ENCODE measurements at places on chromosomes 1 and 21.
A peak's percentile ranks its signal among the peaks of the same experiment; 100 is the strongest.

DNA sequence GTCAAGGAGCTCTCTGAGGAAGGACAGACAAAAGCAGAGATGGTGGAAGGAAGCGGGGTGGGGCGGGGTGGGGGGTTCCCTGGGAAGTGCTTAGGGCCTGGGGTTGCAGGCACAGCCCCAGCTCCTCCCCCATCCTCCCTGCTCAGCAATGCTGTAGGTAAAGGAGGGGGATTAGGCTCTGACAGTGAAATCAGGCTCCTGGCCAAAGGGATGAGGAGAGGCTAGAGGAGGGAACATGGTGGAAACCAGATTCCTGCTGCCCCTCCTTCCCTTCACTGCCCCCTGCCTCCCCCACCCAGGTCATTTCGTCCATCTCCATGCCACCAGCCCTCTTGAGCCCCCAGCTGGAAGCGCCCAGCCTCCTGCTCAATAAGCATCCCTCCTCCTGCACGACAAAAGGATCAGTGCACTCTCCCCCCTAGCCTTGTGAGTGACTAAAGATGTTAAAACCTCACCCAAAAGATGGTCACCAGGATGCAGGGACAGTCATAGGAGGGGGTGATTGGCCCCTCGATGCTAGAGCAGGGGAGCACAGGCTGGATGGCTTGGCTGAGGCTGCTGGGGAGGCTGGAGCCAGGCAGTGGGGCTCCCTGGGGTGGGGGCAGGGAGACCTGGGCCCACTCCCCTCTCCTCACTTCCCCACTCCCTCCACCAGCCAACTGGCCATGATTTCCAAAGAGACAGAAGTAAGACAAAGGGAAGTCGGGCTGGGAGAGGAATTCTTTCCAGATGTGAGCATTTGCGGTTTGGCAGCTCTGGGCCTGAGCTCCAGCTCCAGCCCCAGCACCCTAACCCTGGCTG is 2.2 kb upstream of the CRABP2 start:
- DNase-seq, result peak; percentile 59

DNA sequence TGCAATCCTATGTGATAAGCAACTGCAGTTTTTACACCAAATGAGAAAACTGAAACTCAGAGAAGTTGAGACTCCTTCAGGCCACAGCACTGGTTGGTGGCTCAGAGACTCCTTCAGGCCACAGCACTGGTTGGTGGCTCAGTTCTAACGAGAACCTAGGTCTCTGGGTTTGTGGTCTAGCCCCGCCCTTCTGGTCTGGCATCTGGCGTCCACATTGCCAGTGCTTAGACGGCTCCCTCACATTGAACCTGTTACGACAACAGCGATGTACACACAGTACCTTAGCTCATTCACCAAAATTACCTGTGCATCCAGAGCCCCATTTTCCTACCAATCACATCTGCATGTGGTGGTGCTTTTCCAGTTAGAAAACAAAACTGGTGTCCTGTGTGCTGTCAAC is 66.1 kb downstream of the NID1 start:
- DNase-seq, result no peak

DNA sequence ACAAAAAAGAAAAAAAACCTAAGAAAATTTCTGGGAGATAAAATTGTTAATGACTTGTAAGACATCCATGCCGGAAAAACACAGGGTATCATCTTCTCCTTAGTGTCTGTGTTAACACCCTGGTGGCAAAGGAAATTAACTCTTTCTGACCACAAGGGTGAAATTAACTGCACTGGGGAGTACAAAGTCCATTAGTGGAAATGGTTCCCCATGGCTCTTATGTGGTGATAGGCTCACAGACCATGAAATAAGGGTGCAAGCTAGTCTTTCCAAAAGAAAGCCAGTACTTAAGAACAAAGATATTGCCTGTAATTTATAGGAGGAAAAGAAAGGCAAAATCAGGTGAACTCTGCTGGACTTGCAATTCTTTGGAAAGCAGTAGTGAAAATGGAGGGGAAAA is 185.4 kb downstream of the LRRIQ3 start:
- no peak for DNase-seq

GRCh38 chr1:222161676-222162075 is 386.2 kb downstream of the HHIPL2 start:
- no peak for DNase-seq

- DNase-seq, result no peak
Measured at GRCh38 chr1:71882226-71882625, 400.1 kb downstream of the NEGR1 start.

DNA sequence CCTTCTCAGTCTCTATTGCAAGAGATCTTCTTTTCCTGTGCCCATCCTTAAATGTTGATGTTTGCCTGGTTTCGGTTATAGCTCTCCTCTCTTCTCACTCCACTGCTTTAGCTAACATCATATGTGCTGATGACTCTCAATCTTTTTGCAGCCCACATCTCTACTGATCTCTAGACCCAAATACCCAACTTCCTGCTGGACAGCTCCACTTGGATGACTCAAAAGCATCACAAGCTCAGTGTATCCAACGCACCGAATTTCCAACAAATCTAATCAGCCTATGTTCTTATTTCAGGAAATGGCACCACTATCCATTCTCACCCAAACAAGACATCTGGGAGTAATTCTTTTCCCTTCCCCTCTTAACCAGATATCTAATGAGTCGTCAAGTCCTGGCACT is 79.1 kb upstream of the ARTN start:
- DNase-seq, result no peak

- DNase-seq, result no peak
Measured at GRCh38 chr1:152170287-152170905, 11.4 kb upstream of the RPTN start.

- DNase-seq, result no peak
Measured at GRCh38 chr1:3482378-3482849, 27.9 kb downstream of the ARHGEF16 start.

GRCh38 chr1:85224734-85225623 is 24.2 kb upstream of the SYDE2 start:
- no peak for DNase-seq

- peak; percentile 61 for DNase-seq
Measured at GRCh38 chr1:27097484-27097917, 57.4 kb downstream of the SLC9A1 start.

DNA sequence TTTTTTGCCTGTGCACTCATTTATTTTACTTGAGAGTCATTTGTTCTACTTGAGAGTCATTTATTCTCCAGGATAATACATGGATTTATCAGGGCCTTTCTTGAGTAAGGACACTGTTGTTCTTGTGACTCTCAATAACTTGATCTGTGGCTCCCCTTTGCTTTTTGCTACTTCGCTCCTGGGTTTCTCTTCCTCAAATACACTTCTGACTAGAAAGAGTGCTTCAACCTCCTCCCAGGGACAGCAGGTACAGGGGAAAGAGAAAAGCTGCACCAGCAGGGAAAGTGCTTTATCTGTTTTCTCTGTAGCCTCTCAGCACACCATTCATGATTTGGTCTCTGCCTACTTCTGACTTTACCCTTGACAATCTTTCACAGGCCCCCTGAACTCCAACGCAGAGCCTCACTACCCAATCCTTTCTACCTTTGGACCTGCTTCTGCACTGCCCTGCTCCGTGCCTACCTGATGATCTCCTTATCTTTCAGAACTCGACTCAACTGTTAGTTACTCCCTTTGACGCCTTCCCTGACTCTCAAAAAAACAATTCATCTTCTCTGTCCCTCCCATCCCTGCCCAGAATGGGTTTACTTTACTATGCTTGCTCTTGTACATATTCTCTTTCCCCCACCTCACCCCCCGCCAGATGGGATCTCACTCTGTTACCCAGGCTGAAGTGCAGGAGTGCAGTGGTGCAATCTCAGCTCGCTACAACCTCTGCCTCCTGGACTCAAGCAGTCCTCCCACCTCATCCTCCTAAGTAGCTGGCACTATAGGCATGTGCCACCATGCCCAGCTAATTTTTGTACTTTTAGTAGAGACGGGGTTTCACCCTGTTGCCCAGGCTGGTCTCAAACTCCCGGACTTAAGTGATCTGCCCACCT is 15.6 kb upstream of the PIGM start:
- DNase-seq, result no peak

- peak; percentile 56 for DNase-seq
Measured at GRCh38 chr1:153796786-153797659, 21.8 kb downstream of the SLC27A3 start.

DNA sequence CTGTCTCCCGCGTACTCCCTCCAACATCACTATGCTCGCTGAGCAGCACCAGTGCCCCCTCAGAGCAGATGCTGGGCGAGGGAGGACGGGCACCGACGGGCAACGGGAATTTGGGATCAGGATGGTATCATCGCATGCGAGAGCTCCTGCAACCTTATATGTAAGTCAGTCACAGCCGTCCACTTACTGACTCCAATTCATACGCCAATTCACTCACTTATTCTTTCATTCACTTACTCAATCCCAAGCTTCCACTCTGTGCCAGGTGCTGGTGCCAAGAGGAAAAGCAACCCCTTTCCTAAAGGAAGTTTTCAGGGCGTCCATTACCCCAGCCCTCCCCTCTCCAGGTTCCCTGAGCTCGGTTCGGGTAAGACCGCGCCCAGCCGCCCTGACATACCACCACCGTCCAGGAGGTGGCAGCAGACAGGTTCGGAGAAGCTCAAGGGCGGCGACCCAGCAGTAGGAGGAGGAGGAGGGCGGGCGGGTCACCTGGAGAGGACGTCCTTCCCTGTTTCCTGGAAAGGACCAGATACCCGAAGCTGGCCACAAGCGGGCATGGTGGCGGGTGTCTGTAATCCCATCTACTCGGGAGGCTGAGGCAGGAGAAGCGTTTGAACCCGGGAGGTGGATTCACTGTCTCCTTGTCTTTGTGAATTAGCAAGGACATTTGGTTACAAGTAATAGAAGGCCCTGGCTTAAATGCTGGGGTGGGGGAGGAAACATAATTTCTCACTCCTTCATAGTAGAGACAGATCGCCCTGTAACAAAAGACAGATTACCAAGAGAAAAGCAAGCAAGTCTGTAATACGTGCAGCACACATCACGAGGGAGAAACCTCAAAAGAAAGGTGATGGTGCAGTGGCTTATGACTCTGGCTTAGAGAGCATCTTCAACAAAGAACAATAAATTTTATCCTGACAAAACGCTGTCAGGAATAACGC is 7.6 kb upstream of the IL22RA1 start:
- peak; percentile 63 for DNase-seq

DNA sequence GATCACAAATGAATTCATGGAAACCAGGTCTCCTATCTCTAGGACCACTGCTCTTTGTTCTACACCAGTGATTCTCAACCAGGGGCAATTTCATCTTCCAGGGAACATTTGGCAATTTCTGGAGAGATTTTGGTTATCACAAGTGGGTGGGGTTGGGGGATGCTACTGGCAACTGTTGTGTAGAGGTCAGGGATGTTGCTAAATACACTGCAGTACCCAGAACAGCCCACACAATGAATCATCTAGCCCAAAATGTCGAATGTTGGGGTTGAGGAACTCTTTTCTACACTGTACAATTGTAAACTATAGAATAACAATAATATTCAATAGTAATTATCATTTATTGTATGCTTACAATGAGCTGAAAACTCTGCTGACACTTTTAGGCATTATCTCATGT is 55.7 kb upstream of the UBE2U start:
- DNase-seq, result no peak

All from amniotic epithelial cell (primary cell).